ENCODE measurements at places on chromosomes 6 and 20.

- DNase-seq: no peak
Measured at GRCh38 chr6:170091639-170092579, 199.0 kb downstream of the DLL1 start.

- no peak for DNase-seq
Measured at GRCh38 chr20:62158088-62158400, 14.5 kb downstream of the SS18L1 start.

- DNase-seq: no peak
Measured at GRCh38 chr20:61801065-61801360, 264.7 kb downstream of the TAF4 start.

DNA sequence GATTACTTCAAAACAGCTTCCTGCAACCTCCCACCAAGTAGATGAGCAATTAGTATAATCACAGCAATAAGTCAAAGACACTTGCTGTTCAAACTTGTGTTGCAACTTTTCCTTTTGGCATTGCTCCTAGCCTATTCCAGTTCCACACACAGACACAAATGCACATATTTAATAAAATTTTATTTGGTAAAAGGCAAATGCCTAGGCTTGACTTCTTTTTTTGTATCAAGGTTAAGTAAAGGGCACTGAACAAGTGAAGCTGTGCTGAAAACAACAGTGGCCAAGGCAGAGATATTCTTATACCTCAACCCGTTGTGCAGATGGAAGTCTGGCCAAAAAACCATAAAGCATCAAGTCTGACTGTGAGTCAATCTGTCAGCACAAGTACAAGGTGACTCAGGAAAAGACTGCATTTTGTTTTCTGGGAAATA is 708.4 kb upstream of the CITED2 start:
- no peak for DNase-seq

GRCh38 chr20:45919542-45920399 is 7.8 kb upstream of the PLTP start:
- DNase-seq: no peak

DNA sequence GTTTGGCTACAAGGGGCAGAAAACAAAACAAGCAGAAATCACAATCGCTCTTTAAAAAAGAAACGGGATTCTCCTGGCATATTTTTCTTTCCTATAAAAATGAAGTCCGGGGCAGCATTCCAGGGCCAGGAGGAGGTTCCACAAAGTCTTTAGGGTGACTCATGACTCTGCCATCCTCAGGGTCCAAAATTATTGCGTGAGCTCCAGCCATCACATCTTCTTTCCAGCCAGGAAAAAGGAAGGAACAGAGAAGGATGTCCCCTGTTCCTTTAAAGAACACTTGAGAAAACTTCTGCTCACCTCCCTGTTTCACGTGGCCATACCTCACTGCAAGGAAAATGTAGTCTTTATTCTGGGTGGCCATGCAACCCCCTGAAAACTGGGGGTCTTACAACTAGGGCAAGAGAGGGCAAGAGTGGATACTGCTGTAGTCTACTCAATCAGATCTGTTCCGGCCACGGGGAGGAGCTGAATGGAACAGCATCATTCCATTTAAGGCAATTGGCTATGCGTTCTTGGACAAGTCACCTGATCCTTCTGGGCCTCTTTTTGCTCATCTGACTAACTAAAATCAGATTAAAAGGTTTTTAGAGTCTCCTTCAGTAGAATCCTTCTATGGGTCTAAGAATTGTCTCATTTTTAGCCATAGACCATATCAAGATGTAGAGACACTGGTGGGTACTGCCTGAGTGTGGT is 49.4 kb downstream of the CTCFL start:
- DNase-seq: no peak

GRCh38 chr20:36736451-36737182 is 9.3 kb downstream of the NDRG3 start:
- no peak for DNase-seq

GRCh38 chr20:7836076-7836475 is 104.2 kb downstream of the HAO1 start:
- no peak for DNase-seq

GRCh38 chr20:18090044-18090443 is 32.3 kb upstream of the OVOL2 start:
- no peak for DNase-seq

DNA sequence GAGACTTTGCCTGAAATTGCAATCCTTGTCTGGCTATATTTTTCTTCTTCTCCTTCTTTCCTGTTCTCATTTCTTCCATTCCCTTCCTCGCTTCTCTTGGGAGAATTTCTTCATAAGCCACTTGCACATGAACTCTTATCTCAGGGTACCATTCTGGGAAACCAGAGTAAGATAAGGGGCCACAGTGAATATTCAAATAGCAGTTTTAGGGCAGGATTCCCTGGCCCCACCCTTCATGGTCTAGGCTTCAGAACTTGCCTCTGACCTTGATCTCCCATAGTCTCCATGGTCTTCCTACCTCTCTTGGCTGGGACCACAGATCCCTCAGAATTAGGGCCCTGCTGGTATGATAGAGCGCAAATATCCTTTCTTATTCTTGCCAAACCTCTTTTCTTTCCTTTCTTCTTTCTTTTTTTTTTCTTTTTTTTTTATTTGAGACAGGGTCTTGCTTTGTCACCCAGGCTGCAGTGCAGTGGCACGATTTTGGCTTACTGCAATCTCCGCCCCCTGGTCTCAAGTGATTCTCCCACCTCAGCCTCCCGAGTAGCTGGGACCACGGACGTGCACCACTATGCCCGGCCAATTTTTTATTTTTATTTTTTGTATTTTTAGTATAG is 123.0 kb upstream of the CITED2 start:
- DNase-seq: no peak

DNA sequence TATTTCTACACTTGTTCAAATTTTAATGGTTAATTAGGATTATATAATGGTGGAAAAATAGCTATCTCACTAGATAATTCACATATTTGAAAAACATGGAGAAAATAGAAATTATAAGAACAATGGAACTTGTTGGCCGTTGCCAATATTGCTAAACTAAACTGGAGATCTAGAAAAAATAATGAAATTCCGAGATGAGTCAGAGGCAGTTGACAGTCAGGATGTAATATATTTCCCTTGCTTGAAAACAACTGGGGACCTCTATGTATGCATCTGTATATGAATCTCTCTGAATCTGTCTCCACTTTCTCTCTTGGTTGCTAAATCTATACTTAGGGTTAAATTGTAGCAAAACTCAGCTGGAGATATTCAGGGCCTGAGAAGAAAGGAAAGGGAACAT is 1108.2 kb upstream of the GJE1 start:
- DNase-seq: no peak

DNA sequence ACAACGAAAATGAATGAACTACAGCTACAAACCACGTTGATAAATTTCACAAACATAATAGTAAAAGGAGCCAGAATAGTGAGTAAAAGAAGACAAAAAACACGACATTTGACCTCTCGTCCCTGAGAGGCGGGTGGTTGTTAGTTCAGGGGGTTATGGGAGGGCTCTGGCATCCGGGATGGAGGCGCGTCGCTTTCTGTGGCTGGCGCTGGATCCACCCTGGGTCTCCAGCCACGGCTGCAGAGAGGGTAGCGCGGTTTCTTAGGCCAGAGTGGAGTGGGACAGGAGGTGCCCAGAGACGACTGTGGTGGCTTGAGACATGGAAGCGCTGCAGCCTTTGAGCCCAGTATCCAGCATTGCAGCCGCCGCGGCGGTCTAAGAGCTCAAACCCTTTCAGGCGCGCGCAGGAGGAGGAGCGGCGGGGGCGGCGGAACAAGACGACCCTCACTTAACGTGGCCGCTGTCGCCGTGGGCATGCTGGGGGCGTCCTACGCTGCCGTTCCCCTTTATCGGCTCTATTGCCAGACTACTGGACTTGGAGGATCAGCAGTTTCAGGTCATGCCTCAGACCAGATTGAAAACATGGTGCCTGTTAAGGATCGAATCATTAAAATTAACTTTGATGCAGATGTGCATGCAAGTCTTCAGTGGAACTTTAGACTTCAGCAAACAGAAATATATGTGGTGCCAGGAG is 3.7 kb upstream of the ZSCAN23 start:
- DNase-seq: no peak

- DNase-seq: peak; percentile 81
Measured at GRCh38 chr6:12637960-12638641, 78.5 kb upstream of the PHACTR1 start.

- no peak for DNase-seq
Measured at GRCh38 chr6:90202156-90202555, 94.5 kb downstream of the BACH2 start.

- no peak for DNase-seq
Measured at GRCh38 chr6:65064844-65065243, 642.2 kb downstream of the EYS start.

- no peak for DNase-seq
Measured at GRCh38 chr6:152600022-152600421, 37.1 kb downstream of the SYNE1 start.

DNA sequence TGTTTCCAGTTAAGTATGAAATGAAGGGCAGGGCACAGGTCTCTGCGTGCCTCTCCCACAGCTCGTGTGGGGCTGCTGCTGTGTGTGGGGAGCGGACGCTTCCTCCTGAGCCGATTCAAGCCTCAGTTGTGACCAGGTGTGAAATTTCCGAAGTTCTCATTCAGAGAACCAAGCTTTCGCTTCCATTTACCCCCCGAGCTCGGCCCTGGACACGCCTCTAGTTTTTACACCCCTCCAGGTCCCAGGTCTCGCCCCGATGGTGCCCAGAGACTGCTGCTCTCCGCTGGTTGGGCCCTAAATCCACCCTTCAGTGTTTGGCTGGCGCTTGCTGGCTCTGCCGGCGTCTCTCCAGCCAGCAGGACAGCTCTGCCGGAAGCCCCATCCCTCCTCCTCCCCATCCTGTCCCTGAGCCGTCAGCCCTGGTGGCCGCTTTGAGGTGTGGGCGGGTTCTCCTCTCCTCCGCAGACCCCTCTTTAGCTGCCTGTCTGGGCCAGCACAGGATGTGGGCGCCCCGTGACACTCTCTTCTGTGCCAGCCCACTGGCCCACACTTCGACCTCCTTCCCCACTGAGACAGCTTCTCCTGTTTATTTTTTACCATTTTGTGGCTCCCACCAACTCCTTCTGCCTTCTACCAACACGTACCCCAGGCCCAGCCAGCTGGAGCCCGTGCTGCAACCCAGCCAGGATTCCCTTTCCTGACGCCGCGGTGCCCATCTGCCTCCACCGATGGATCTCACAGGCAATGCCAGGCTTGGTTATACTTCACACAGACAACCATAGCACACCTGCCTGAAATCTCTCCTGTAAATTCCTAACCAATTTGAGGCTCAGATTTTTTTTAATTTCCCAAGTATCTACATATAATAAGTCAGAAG is 142.8 kb downstream of the DLL1 start:
- DNase-seq: no peak

- no peak for DNase-seq
Measured at GRCh38 chr20:45390931-45391330, 12.8 kb upstream of the TP53TG5 start.

DNA sequence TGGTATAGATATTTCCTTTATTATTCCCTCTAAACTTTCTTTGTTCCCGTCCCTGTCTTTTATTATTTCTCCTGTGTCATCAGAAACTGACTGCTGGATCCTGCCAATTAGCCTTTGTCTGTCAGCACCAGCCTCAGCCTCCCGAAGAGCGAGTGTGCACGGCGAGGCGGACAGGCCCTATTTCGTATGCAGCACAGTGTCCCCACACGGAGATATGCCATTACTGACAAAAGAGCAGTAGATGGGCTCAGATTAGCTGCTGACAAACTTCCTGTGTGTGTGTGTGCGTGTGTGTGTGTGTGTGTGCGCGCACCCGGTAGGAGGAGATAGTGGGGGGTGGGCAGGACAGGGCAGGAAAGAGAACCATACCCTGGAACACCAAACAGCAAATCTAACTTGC is 99.5 kb upstream of the ZFP64 start:
- DNase-seq: no peak

- DNase-seq: no peak
Measured at GRCh38 chr6:41739041-41739440, 3.6 kb upstream of the TFEB start.

GRCh38 chr20:56160956-56161355 is 87.6 kb upstream of the MC3R start:
- no peak for DNase-seq

GRCh38 chr6:129662406-129662766 is 47.6 kb downstream of the ARHGAP18 start:
- no peak for DNase-seq

DNA sequence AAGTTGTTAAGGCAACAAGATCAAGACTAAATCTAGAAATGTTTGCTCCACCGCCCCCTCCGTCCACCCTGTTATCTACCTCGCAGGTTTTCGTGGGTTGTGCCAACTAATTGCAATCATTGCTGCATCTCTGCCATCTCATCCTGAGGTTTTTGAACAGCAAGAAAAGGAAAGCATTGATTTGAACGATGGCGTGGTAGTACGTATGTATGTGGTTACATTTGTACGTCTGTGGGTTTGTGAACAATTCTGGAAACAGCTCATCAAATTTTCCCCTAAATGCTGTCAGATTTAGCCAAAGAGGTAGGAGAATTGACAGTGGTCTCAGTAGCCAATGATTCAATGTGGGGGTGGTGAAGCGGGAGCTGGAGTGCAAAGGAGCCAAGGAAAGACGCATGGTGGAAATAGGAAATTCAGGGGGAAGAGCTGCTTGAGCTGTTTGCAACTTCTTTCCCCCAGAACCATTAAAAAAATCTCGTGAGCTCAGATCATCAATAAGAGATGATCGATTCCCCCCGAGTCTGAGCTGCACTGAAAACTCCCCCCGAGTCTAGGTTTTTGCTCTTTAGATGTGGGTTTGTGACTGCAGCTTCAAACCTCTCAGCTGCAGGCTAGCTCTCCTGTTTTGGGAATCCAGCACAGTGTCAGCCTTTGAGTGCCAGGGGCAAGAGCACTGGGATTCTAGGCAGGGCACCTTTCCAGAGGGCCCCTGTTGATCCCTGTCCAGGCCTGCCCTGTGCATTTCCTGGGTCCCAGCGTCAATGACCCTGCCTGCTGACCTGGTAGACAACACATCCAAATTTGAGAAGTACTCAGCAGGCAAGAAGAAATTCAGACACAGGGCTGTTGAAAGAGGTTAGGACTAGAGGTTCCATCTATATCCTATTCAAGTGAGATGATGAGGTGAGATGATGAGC is 72.6 kb upstream of the LY86 start:
- no peak for DNase-seq

DNA sequence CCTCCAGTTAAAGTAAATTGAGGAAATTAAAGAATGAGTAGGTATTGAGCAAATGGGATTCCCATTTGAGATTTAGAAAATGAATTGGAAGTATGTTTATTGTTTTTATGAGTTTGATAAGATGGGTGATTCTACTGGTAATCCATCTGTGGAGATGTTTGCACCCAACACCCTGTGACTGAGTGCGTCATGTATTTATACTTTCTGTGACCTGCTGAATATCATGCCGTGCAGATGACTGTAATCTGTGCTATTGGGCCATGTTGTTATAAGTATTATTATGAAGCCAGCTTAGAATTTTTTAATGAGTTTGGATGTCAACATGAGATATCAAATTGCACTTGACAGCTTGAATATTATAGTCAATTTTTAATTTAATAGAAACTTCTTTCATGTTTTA is 17.7 kb downstream of the FAM83B start:
- no peak for DNase-seq

- no peak for DNase-seq
Measured at GRCh38 chr20:31863296-31864085, 6.8 kb downstream of the DUSP15 start.

All from MV-4-11 (cell line).